ENCODE measurements at places on chromosomes 3 and 15. TPM values are rescaled to one million over a fixed set of nuclear protein-coding genes. Genes with fewer than 3 reads are reported as not detected.

DNA sequence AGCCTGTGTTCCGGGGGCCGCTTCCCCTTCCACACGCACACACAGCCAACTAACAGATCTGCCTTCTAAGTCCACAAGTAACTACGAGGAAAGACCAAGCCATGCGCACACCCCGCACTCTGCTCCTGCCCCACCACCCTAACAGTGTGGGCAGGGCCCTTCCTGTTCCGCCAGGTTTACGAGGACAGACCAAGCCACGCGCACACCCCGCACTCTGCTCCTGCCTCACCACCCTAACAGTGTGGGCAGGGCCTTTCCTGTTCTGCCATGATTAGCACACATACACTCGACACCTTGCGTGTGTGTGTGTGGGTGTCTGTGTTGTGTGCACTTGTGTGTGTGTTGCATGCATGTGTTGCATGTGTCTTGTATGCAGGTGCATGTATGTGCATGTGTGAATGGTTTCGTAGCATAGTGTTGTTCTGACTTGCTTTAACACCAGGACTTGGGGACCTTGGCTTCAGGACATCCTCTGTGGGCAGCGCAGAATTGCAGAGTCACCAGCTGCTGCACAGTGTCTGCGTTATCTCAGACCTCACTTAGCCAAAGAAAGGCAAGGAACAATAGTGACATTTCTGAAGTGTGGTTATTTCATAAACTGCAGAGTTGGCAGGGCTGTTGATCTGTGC, 114.4 kb downstream of the CHSY1 start:
- H3K4me3 ChIP-seq, result no peak overlapping the region
- H3K36me3 ChIP-seq, result no peaks in the 10 kb centered on the region
- no peak overlapping the region for H3K27ac ChIP-seq
- H3K4me1 ChIP-seq, result peaks cover 17% of the 10 kb centered on the region

- H3K36me3 ChIP-seq, result no peaks in the 10 kb centered on the region
- no peak for DNase-seq
- H3K27ac ChIP-seq, result no peak overlapping the region
- H3K27me3 ChIP-seq, result no peaks in the 10 kb centered on the region
- no peaks in the 10 kb centered on the region for H3K4me1 ChIP-seq
- no peak overlapping the region for H3K4me3 ChIP-seq
Measured at GRCh38 chr15:93759629-93760028, 471.7 kb upstream of the MCTP2 start.

GRCh38 chr3:61926923-61927322, 365.6 kb downstream of the PTPRG start:
- no peak overlapping the region for H3K4me3 ChIP-seq
- DNase-seq, result no peak
- H3K4me1 ChIP-seq, result no peaks in the 10 kb centered on the region
- no peaks in the 10 kb centered on the region for H3K36me3 ChIP-seq
- H3K27ac ChIP-seq, result no peak overlapping the region
- H3K27me3 ChIP-seq, result no peaks in the 10 kb centered on the region

DNA sequence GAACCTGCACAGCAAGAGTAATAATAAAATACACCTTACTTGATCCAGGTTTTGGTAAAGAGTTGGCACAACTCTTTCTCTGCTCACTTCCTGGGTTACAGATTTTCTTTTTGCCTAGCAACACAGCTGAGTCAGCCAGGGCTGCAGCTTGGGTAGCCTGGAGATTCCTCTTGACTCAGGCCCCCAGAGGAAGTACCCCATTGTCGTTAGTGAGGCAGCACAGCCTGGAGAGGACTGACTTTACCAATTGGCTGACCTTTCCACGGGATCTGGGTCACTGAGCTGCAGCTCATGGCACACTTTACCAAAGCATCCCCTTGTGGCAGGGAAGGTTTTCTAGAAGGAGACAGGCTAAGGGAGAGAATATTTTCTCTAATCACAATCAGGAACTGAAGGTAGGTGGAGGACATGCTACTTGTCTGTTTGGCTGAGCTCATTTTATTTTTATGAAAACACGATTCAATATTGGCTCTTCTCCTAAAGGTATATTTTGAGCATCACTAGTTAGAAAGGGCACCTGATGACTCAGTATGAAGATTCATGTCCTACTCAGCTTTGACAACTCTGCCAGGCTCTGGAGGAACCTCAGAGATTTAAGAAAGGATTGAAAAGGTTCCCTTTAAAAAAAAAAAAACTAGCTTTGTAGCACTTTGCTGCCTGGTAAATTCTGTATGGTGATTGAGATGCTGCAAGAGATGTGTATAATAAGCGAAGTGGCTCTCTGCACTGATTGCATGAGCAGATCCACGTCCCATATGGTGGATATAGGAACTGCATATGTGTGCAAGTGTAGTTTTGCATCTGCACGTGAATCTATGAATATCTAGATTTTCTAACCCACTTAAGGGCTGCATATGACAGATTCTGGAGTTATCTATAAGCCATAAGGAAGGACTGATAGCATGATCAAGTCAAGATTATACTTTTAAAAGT, 124.8 kb downstream of the CHDH start:
- DNase-seq, result no peak
- no peaks in the 10 kb centered on the region for H3K36me3 ChIP-seq
- H3K4me3 ChIP-seq, result no peak overlapping the region
- no peak overlapping the region for H3K27ac ChIP-seq

DNA sequence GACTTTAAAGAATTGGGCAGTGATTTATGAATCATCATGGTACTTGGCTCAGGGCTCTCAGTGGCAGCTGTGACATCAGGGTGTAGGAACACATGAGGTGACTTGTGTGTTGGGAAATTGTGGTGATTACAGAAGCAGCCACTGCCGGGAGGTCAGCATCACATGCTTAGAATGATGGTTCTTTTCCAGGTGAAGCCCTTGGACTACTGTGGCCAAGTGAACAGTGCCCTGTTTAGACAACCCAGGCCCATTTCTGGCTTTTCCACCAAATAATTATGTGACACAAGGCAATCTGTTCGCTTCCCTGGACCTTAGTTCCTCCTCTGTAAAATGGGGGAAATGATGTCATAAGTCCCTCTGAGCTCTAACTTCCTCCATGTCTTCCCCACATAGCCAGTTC, 139.7 kb upstream of the ROPN1 start:
- peaks cover 3% of the 10 kb centered on the region for H3K27me3 ChIP-seq
- no peaks in the 10 kb centered on the region for H3K4me1 ChIP-seq
- H3K4me3 ChIP-seq, result no peak overlapping the region
- H3K36me3 ChIP-seq, result no peaks in the 10 kb centered on the region

Gene TICRR
- total RNA-seq, result 0.05 TPM

Gene APOD
- not detected for total RNA-seq
